ENCODE measurements at places on chromosomes 5 and 9. TPM values are rescaled to one million over a fixed set of nuclear protein-coding genes. Genes with fewer than 3 reads are reported as not detected.

Gene LPAR1
- 12.7 TPM for total RNA-seq

GRCh38 chr9:16223074-16223871, 647.2 kb downstream of the BNC2 start:
- no peak for DNase-seq

GRCh38 chr9:123397975-123398374, 42.0 kb downstream of the CRB2 start:
- no peak for DNase-seq

DNA sequence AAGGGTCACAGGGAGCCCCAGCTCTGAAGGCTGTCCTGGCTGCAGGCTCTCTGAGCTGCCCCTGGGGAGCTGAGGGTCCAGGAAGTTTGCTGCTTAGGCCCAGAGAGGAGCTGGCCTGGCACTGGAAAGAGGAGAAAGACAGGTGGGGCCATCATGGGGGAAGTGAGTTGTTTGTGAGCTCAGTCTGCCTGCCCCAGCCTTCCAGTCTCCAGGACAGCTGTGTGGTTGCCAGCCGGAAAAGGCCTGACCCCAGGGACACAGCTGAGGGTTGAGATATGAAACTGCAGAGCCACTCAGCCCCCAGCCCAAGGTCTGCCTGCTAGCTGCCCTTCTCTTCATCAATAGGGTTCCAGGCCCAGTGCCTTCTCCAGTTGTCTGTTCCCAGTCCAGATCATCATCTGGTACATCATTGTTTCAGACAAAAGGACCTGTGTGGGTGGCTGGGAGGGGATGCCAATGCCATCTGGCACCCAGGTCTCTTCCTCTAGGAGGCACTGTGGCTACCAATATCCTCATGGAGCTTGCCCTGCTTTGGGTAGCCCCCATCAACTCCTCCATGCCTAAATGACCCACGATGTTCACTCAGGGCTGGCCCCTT, 4.3 kb upstream of the DDX41 start:
- DNase-seq, result peak; percentile 34

DNA sequence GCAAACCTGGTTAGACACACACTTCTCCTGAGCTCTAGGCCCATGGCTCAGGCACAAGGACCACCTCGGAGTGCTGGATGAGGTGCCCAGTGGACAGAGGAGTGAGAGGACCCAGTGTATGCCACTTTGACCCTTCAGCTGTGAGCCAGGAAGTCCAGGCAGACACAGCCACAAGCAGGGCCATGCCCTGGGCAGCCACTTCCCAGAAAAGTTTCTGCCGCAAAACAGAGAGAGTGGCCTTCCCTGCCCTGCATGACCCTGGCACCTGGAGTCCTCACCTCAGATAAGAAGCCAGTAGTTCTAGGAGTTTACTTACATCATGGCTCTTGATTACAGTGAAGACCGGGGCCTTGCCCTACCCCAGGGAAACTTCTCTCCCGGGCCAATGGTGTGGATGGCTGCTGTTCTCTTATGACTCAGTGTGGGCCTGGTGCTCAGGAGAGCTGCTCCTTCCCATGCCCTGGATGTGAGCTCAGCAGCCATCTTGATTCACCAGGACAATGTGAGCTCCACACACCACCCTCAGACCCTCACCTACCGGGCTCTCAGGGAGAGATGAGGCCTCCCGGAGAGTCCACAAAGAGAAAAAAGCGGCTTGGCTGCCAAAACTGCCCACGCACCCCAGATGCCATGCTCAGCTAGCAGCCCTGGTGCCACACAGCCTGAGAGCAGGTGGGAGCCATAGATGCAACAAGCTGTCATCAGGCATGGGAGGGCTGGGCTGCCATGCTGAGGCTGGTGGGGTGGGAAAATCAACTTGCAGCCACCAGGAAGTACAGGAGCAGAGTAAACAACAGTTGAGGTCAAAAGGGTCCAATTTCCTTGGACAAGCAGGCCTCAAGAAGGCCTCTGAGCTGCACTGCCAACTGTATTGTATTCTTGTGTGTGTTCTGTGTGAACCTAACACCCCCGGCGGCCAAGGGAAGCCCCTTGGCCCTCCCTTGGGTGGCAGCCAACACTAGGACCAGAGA, 11.7 kb upstream of the IRF1 start:
- no peak for DNase-seq

DNA sequence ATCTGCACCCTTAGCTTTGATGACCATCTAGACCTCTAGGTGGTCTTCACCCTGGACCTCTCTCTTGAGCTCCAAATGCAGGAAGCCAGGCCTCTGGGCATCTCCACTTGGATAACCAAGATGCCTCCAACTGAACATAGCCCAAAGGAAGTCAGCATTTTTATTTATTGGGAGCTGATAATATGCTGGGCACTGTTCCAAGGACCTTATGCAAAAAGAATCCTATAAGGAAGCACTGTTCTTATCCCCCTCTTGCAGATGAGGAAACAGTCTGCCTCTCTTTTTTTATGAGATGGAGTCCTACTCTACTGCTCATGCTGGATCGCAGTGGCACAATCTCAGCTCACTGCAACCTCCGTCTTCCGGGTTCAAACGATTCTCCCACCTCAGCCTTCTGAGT, 219.9 kb downstream of the CDK5RAP2 start:
- no peak for DNase-seq

Data from Right ventricle myocardium superior (tissue), 1 donor.